ENCODE measurements at places on chromosomes 3 and 15. TPM values are rescaled to one million over a fixed set of nuclear protein-coding genes. Genes with fewer than 3 reads are reported as not detected.

CDHR4 gene
- total RNA-seq: not detected

CTXND1 gene
- 4.5 TPM for total RNA-seq

ASB14 gene
- total RNA-seq: not detected

ABHD17C gene
- 3.7 TPM for total RNA-seq

GCSAM gene
- total RNA-seq: 0.18 TPM

IFRD2 gene
- total RNA-seq: 63.8 TPM

IL17RD gene
- 0.13 TPM for total RNA-seq

TM4SF18 gene
- total RNA-seq: 1.4 TPM

DNAH12 gene
- total RNA-seq: 0.20 TPM

SYNPR gene
- not detected for total RNA-seq

OR5K2 gene
- not detected for total RNA-seq
